ENCODE measurements at places on chromosomes 7 and 10.
A peak's percentile ranks its signal among the peaks of the same experiment; 100 is the strongest.

GRCh38 chr7:134813663-134814396, 34.4 kb downstream of the CALD1 start:
- DNase-seq, result no peak

DNA sequence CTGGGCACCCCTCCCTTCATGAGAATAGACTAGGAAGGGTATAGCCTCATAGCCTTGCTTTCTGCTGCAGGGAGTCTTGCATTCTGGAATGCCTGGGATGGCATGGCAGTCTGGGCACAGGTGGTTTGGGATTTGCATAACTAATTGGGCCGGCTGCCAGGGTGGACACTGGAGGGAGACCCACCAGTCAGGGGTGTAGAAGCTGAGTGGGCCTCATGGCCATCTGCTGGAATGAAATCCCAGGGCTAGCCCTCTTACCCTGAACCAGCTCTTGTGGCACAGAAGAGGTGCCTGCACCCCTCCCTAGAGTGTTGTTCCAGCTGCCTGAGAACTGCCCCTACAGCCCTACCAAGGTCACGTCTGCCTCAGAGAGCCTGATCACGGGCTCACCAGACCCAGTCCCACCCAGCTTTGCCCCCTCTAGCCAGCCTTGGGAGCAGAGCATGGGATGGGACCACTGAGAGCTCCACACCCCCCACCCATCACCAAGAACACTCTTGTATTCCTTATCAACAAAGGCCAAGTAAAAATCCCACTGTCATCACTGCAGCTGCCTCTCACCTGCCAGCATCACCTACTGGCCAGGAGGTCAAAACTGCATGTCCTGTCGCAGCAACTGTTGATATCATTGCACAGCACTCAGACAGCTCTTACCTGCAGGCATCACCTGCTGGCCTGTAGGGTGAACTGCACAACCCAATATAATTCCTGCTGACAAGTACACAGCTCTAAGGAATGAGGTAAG, 148.9 kb downstream of the ZEB1 start:
- no peak for DNase-seq

GRCh38 chr10:59611048-59611447, 98.6 kb downstream of the SLC16A9 start:
- no peak for DNase-seq

GRCh38 chr10:49165259-49165658, 22.9 kb downstream of the TMEM273 start:
- DNase-seq, result no peak

- no peak for DNase-seq
Measured at GRCh38 chr7:150917969-150918368, 60.2 kb downstream of the KCNH2 start.

GRCh38 chr7:88635149-88635548, 124.4 kb upstream of the ZNF804B start:
- no peak for DNase-seq

DNA sequence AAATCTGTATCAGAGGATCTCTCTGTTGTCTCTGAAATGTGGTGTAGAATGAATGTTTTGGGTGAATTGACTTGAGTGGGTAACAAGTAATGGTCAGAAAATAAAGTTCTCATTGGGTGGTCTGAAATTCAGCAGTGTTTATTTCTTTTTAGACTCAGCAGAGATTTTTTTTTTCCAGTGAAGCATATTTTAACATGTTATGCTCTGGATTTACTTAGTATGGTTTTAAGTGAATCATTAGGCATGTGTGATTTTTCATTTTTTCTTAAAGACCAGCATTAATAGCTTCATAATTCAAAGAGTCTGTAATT, 63.5 kb downstream of the REEP3 start:
- DNase-seq, result peak; percentile 38

- no peak for DNase-seq
Measured at GRCh38 chr7:89797965-89798598, 356.2 kb upstream of the STEAP1 start.

- DNase-seq, result peak; percentile 56
Measured at GRCh38 chr7:89926194-89926593, 228.1 kb upstream of the STEAP1 start.

DNA sequence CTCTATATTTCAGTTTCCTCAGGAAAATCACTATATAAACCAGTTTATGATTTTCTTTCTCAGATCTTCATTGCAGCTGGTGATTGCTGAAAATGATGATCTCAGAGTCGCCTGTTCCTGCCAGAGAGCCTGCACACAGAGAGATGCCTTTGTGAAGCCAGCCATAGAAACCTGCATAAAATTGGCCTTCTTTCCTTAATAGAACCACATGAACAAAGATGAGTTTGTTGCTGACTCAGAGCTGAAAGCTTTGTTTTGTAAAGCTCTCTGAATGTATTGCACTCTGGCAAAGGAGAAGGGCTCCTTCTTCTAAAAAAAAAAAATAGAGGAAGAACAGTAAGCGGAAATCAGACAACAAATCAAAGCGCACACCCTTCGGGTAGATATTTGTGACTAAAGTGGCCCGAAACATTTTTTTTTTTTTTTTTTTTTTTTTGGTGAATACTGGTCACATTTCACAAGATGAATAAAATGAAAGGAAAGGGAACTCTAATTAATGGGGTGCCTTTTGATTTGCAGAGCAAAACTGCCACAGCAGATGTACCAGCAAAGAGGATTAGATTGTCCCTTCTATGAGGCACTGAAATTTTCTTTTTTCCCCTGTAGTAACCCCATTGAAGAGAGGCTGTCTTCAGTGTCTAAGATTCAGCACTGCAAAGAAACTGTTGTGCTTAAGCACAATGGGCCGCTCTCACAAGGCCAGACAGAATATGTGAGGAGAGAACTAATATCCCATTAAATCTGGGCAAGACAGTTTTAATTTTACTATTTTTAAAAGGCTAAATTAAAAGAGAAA, 75.1 kb upstream of the PTPRZ1 start:
- no peak for DNase-seq

- no peak for DNase-seq
Measured at GRCh38 chr7:151509670-151510333, 9.9 kb downstream of the RHEB start.

DNA sequence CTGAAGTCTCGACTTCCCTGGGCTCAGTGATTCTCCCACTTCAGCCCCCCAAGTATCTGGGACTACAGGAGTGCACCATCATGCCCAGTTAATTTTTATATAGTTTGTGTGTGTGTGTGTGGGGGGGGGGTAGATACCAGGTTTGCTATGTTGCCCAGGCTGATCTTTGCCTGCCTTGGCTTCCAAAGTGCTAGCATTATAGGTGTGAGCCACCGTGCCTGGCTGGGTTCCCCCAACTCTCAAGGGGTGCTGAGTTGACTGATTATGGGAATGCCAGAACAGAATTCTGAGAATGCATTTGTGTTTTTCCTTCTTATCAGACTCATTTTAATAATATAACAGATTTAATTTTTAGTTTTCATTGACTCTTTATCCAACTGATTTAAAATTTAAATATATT, 19.5 kb downstream of the RPA3 start:
- no peak for DNase-seq

- DNase-seq, result no peak
Measured at GRCh38 chr7:131385039-131385605, 57.4 kb downstream of the MKLN1 start.

GRCh38 chr10:101529725-101530553, 58.1 kb downstream of the POLL start:
- DNase-seq, result no peak

GRCh38 chr7:88184848-88185304, 35.0 kb downstream of the SRI start:
- no peak for DNase-seq

DNA sequence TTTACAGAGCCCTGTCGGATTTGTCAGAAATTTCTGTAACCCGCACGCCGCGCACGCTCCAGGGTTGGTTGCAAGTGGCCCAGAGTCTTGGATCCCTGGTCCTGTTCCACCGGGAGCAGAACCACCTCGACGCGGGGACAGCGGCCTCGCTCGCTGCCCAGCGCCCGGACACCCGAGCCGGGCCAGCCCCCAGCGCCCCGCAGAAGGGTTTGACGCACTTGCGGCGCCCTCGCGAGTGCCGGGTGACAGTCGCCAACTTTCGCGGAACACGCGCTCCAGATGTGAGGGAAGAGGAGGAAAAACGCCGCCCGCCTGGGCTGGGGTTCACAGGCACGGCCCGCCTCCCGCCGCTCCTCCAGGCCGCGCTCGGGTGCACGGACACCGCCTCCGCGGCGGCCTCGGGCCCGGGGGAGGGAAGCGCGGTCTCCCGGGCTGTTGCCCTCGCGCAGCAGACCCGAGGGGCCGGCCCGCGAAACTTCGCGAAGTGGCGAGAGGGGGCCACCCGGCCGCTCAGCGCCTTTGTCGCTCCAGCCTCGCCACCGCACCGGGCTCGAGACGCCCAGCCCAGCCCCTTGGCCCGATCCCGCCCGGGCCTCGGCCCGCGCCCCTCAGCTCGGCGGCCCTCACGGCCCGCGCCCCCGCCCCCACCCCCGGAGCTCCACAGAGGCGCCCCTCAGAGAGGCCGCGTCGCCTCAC, 514 bp downstream of the RNF216 start:
- DNase-seq, result no peak

- DNase-seq, result peak; percentile 11
Measured at GRCh38 chr7:9835199-9835598, 1138.5 kb upstream of the PHF14 start.

- DNase-seq, result no peak
Measured at GRCh38 chr10:98047009-98047741, 16.8 kb upstream of the CRTAC1 start.

DNA sequence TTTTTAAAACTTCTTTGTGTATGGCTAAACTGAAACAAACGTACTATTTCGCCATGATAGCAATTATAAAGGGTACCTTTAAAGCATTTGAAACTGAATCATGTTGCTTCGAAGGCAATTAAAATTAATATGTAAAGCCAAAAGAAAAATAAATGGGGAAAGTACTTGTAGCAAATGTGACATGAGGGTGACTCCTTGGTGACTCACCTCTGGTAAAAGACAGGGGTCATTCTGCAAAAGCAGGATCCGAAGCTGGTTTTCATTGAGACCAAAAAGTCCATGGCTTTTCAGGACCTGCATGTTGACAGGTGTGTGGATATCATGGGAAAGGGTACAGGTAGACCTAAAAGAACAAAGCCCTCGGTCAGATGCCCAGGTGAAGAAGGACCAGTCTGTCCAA, 1.5 kb downstream of the ZC3HAV1L start:
- DNase-seq, result no peak

- no peak for DNase-seq
Measured at GRCh38 chr10:30786131-30786530, 156.6 kb upstream of the LYZL2 start.

DNA sequence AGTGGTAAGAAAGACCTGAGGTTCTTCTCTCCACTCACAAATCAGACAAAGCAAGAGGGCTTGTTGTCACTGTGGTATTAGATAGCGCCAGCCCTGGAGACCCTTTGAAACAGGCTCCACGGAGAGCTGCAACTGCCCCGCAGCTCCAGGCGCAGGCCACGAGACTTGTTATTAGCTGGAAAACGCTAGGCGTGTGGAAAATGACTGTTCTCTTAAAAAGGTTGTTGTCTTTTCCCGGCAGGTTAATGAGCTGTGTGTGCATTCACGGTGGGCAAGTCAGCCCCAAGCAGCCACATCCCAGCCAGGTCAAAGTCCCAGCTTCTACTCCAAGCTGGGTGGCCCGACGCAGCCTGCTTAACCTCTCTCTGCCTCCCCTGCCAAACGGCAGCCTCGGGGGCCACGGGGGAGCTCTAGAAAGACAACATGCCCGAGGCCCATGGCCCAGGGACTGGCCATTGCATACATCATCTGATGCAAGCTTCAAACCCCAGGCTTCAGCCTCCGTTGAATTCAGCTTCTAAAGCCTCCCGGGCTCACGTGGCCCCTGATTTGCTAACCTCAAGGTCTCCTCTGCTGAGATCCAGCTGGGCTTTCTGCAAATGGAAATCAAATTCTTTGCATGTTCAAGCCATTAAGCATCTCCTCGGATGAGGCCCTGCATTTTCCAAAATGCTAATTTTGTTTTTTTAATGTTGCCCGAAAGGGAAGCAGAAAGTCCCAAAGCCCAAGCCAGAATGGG, 61.3 kb upstream of the DNAAF5 start:
- no peak for DNase-seq

- DNase-seq, result no peak
Measured at GRCh38 chr7:123714296-123715080, 34.3 kb downstream of the WASL start.

GRCh38 chr7:71883415-71883814, 528.7 kb downstream of the CALN1 start:
- no peak for DNase-seq

DNA sequence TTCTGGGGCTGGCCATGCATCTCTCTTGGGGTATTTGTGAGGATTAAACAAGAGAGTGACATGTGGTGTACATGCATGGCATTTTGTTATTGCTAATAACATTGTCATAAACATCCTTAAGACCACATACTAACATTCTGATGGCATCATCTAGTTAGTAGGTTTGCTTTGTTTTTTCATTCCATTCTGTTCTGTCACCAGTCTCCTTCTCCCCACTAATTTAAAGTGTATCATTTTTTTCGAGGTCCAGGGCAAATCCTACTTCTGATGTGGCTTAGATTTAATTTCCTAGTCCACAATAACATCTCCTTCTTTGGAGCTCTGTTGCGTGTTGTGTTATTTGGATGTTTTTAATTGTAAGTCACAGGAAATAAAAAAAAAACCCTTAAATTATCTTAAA, 248.1 kb downstream of the LRMDA start:
- no peak for DNase-seq

- DNase-seq, result no peak
Measured at GRCh38 chr10:66941491-66941890, 15.7 kb downstream of the LRRTM3 start.

- DNase-seq, result no peak
Measured at GRCh38 chr10:86213148-86213547, 153.4 kb downstream of the GRID1 start.

GRCh38 chr10:71233482-71233892, 21.1 kb downstream of the UNC5B start:
- DNase-seq, result no peak

DNA sequence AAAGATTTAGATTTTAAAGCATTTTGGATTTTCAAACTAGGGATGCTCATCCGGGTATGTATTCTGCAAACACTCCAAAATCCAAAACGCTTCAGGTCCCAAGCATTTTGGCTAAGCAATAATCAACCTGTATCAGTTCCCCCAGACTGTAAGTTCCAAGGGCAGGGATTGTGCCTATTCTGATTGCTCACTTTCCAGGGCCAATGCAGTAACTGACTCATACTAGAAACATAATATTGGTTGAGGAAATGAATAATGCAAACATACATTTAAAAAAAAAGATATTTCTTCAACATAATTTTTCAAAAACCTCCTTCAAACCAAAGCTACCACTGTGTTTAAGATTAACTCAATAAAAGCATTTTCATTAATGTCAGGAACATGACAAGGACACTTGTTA, 69.5 kb downstream of the HIBADH start:
- DNase-seq, result no peak
